ENCODE measurements at places on chromosomes 7 and 10.

DNA sequence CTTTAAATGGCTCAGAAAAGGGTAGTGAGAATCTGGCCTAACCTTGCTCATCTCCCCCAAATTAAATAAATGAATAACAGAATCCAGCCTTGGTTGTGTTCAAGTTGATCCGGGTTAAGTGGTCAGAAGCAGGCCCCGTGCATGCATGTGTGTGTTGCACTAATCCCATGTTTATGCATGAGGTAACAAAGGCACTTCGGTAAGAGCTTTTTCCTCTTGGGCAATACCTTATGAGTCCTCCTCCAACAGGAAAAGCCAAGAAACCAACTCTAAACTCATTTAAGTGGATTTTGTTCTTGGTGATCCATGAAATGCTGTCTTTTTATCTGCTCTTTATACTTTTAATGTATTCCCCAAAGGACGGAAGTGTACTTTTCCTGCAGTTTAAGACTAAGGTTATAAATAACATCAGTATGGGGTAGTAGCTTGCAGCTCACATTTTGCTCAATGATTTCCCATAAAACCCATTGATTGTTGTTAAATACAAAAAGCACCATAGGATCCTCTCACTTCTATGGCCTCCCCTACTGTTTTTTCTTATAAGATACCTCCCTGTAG, 104.9 kb upstream of the YAE1 start:
- no peak for DNase-seq

- no peak for DNase-seq
These were observed at the start of gene C10orf67 for GRCh38 chr10:23344241-23344841. C10orf67 (minus strand) TSS chr10:23344797; CDS start chr10:23344774, 23 bp downstream.

- peak; percentile 53 for DNase-seq
These were observed 88.9 kb upstream of the KLF6 start for GRCh38 chr10:3873728-3874461.

GRCh38 chr7:52719677-52720076, 315.8 kb upstream of the POM121L12 start:
- peak; percentile 90 for DNase-seq

DNA sequence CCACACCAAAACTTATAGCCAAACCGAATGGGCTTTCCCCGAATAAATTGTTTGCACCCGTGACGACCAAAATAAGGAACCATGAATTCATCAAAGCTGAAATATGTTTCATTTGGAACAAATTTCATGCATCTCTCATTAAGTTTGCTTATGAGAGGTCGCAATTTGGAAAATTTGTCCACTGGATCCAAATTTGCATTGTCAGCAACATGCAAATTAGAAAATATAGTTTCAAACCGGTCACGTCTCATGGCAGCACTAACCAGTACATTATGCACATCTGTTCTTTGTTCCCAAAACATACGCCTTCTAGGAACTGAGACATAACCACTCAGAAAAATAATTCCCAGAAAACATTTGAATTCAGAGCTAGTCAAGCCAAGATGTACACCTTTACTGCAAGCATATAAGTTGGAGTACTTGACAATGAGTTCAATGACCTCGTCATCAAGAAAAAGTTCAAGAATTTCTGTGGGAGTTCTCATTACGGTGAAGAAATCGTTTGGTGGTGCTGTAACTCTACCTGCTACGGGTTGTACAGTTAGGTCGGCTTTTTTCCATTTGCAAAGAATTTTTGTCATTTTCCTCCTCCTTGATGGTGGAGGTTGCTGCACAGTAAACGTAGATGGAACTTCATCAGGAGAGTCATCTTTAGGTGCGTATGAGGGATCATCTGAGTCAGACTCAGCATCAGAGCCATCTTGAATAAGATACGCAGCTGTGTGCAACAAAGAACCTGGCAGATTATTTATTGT, 22.5 kb downstream of the ERCC6 start:
- DNase-seq = no peak

- DNase-seq = no peak
These were observed 6.1 kb downstream of the DOCK1 start for GRCh38 chr10:126911301-126911700.

DNA sequence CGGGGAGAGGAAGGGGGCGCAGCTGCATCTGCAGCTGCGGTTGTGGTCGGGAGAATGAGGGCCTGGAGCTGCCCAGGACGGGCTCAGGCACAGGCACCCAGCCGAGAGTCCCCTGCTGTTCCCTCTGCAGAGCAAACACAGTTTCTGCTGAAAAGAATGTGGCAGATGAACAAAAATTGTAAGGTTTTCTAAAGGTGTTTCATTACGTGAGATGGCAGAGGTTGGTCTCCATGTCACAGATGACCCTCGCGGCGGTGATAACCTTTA, 456.2 kb downstream of the DNAJB6 start:
- no peak for DNase-seq

DNA sequence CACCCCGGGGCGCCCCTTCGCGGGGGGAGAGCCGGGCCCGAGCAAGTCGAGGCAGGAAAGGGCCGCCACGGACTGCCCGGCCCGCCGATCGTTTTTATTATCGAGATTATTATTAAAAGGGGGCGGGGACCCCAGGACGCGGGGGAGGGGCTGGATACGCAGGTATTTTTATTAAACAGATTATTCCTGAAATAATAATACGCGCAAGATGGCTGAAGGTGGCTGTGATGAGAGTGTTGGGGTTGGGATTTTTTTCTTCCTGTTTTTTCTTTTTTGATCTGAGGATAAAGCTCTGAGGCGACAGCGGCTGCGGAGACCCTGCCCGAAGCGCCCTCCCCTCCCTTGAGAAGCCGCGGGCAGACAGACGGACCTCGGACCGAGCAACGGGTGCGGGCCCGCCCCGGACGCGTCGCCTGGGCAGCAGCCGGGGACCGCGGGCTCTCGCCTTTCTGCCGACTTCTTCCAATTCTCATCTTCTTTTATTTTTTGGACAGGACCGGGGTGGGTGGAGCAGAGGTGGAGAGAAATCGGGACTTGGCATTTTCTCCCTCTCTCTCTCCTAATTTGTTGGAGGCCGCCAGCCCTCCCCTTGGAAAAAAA, 1.4 kb upstream of the TRIM8 start:
- DNase-seq = no peak

- no peak for DNase-seq
These were observed 770 bp downstream of the PRXL2A start for GRCh38 chr10:80409121-80409520.

- peak; percentile 51 for DNase-seq
These were observed 111.4 kb downstream of the COL28A1 start for GRCh38 chr7:7424151-7424873.

- no peak for DNase-seq
These were observed 6.8 kb upstream of the TBL2 start for GRCh38 chr7:73585196-73585595.

DNA sequence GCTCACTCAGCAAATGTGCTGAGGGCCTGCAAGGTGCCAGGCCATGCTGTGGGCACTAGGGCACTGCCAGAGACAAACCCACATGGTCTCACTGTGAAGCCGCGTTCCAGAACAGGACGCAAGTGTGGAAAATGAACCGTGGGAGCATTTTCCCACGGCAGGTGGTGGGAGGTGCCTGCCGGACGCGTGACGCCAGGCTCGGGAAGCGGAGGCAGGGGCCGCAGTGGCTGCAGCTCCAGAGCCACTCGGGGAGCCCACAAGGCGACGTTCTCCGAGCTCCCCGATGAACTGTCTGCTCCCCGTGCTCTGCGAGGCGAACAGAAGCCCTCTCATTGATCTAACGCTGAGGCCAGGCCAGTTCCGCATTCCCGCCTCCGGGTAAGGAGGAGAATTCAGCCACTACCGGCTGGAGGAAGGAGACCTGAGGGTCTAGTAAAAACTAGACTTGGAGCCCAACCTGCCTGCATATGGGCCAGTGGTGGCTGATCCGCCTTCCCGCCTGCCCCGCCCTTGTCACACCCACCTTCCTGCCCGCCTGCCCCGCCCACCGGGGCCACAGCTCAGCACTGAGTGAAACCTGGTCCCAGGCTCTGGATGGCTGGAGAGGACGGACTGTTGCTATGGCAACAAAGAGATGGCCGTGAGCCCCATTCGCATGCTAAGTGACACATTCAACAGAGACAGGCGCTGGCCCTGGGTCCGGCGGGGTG, 13.1 kb downstream of the ADGRA1 start:
- peak; percentile 4 for DNase-seq

GRCh38 chr10:100656454-100656853, 88.9 kb upstream of the PAX2 start:
- DNase-seq = no peak

DNA sequence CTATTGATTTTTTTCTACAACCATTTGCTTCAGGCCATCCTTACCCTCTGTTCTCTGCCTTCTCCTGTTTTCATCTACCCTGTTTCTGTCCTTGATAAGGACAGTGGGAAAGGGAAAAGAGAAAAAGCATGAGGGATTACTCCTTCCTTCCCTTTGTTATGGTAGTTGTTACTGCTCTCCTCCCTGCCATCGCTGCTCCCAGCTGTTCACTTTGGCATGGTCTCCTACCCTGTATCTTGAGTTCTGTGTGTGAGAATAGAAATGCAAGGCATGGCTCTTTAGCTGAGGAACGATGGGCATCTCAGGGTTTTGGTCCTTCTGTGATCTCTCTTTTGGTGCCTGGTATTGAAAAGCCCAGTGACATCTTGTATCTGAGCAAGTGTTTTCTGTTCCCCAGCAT, 6.4 kb downstream of the CCSER2 start:
- DNase-seq = no peak

DNA sequence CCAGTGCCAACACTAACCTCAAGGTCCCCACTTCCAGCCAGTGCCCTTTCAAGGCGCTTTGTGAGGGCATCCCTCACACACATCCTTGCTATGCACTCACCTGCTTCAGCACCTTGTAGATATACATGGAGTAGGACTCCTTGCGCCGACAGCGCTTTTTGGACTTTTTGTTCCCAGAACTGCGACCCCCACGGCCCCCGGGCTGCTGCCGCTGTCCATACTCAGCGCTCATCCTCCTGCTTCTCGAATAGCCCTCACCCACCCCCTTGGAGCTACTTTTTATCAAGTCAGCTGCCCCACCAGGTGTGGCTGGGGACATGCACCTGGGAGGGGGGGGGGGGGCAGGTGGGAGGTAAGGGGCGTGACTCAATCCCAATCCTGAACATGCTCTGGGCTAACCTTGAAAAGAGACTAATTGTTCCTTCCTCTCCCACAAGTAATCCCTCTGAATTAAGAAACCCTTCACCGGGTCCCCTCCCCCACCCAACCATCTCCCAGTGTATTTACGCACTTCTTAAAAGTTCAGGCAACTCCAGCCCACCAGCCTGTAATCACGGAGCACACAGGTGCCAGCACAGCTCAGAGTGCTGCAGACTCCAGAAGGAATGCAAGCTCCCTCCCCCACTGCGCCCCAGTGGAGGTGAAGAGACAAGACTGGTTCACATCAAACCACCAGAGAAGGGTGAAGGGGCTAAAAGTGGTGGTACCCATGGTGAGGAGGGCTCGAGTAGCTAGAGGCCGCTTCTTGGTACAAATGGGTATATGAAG, at the start of gene H2BK1:
TSS of gene H2BK1 (minus strand) at position 402 of the 768 bp plus-strand sequence. CDS start at position 232, 170 bp downstream.
- no peak for DNase-seq

GRCh38 chr7:138565071-138565450, 105.0 kb downstream of the TRIM24 start:
- DNase-seq = no peak

DNA sequence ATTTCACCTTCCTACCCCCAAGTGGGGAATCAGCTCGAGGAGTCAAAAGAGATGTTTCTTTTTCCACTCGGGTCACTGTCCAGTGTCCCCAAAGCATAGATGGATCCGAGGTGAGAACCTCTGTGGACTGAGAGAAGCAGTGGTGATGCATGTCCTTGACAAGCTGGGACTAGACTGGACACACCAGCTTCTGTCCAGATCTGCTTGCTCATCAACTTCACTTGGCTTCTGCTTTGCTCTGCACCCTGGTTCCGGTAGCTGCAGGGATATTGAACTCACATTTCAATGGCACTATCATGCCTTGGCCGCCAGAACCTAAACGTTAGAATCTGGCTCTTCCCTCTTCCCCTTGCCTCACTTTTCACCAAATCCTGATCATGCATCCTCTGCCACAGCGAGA, 50.3 kb upstream of the CXCL12 start:
- no peak for DNase-seq

DNA sequence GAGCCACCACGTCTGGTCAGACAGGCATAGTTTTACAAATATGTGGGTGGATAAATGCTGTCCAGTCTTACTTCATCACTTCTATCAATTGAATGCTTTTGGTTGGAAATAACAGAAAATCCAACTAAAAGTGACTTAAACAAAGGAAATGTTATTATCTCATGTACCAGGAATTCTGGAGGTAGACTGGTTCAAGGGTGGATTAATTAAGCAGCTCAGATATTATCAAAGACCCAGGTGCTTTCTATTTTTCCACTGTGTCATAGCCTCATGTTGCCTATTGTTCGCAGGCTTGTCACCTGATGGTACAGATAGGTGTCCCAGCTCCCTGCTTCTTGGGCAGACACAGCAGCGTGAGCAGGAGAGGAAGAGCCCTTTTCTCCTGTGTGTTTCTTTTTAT, 156.1 kb upstream of the CTBP2 start:
- no peak for DNase-seq

DNA sequence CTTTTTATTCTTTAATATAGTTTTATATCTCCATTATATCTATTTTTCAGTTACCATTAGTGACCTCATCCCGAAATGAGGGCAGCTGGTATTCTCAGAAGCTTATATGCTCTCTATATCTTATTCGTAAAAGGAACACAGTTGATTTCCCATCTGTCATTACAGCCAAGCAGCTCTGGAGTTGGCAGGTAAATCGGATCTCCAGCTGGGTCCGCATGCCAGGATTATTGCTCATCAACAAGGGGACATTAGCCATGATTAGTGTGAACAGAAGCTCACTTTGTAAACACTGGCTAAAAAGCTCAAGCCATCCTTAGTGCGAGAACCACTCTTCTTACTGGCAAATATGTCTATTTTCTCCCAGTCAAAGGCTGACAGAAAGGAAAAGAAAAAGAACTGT, 180.3 kb downstream of the NPSR1 start:
- DNase-seq = no peak

- DNase-seq = no peak
These were observed 101.5 kb downstream of the ORC5 start for GRCh38 chr7:104106108-104106905.

- no peak for DNase-seq
These were observed 104.2 kb downstream of the TEX36 start for GRCh38 chr10:125578658-125579315.

GRCh38 chr10:92755725-92756124, 66.0 kb downstream of the HHEX start:
- no peak for DNase-seq

DNA sequence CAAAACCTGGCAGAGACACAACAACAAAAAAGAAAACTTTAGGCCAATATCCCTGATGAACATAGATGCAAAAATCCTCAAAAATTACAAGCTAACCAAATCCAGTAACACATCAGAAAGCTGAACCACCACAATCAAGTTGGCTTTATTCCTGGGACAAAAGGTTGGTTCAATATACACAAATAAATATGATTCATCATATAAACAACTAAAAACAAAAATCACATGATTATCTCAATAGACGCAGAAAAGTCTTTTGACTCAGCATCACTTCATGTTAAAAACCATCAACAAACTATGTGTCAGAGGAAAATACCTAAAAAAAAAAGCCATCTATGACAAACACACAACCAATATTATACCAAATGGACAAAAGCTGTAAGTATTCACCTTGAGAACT, 283.5 kb downstream of the THSD7A start:
- DNase-seq = no peak

GRCh38 chr7:131328377-131329175, 900 bp downstream of the MKLN1 start:
- DNase-seq = no peak

- no peak for DNase-seq
These were observed 152.9 kb downstream of the SNX10 start for GRCh38 chr7:26444555-26444954.

GRCh38 chr7:1474736-1475135, 15.5 kb upstream of the MICALL2 start:
- DNase-seq = no peak

Data from NCI-H2029 (cell line).